ENCODE measurements at places on chromosomes 3 and 15. TPM values are rescaled to one million over a fixed set of nuclear protein-coding genes. Genes with fewer than 3 reads are reported as not detected.

DNA sequence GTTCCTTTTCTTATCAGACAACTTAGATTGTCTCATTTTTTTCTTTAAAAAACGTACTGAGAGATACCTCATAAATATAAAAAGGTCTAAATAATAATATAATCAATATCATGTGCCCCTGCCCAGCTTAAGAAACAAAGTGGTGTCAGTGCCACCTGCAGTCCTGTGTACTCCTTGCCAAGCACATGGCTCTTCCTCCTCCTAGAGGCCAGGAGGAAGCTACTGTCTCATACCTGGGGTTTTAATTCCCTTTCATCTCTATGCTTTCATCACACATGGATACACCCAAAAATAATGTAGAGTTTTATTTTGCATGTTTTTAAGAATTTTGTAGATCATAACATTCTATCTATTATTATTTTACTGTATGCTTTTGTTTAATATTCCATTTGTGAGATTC lies 98.6 kb upstream of the C15orf61 start:
- DNase-seq: no peak

- DNase-seq: no peak
These were observed 52.1 kb downstream of the LSAMP start for GRCh38 chr3:116393199-116393598.

SIN3A gene
- 103 TPM for total RNA-seq

- no peak for DNase-seq
These were observed 86.7 kb downstream of the FAM43A start for GRCh38 chr3:194772241-194773000.

- DNase-seq: no peak
These were observed 609.7 kb upstream of the GOLIM4 start for GRCh38 chr3:168705412-168705811.
